RCC 7860 (cell line): ENCODE measurements at places on chromosomes 4 and X.
A peak's percentile ranks its signal among the peaks of the same experiment; 100 is the strongest.

- DNase-seq, result no peak
Observed at GRCh38 chrX:143754183-143754582, 33.6 kb upstream of the SPANXN2 start.

DNA sequence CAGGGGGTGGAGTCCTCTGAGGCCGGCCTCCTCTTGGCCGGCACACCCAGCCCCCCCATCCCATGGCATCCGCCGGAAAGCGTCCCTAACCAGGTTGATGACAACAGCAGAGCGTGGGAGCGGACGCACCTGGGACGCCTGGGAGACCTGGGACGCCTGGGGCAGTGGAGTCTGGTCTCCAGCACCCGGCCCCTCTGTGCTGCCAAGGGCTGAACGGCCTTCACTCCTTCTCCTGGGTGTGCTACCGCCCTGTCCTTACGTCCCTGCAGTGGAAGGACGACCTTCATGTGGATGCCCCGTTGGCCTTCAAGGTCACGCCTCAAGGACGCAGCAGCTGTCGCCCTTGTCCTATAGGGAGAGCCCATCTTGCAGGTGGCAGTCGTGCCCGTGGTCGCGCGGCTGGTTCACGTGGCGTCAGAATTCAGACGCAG, 26.9 kb downstream of the NKX1-1 start:
- DNase-seq, result no peak

GRCh38 chrX:7771788-7772438, 71.1 kb upstream of the VCX start:
- DNase-seq, result no peak

DNA sequence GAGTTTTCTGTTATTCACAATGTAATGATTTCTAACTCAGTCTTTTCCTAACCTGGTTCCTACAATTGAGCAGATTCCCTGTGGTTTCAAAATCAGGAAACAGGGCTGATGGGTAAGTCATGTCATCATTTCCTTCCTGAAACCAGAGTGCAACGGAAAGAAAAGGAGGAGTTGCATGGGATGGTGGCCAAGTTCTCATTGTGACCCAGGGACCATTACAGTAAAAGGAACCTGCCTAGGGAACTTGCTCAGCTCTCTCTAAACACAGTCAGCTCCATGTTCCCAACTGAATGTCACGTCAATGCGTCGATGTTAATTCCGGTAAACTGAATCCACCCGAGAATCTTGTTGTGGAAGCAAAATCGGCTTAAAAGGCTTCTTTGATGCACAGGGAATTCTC, 51.2 kb downstream of the LGI2 start:
- no peak for DNase-seq

- DNase-seq, result no peak
Observed at GRCh38 chr4:149552601-149553000, 263.0 kb downstream of the IQCM start.

DNA sequence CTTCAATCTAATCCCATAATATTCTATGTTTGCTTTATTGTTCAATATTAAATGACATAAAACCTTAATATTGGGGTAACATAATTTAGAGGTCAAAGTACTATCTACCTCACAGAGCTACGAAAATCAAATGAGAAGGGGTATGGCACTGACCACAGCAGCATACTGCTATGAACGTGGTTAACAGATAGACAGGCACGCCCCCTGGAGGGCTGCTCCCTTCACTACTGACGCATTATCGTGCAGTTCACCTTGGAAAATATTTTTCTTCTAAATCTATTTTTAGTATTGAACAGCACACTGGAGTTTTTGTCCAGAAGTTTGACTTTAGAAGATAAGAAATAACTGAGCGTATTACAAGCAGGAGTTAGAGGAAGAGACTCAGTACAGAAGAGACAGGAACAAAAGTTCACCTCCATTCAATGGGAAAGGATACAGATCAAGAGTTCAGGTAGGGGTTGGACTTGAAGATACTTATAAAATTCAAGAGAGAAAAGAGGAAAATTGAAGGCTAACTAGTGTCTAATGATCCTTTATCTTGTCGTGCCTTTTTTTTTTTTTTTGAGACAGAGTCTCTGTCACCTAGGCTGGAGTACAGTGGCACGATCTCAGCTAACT, 22.7 kb downstream of the MAP9 start:
- no peak for DNase-seq

- no peak for DNase-seq
Observed at GRCh38 chr4:150131581-150132228, 53.5 kb downstream of the DCLK2 start.

DNA sequence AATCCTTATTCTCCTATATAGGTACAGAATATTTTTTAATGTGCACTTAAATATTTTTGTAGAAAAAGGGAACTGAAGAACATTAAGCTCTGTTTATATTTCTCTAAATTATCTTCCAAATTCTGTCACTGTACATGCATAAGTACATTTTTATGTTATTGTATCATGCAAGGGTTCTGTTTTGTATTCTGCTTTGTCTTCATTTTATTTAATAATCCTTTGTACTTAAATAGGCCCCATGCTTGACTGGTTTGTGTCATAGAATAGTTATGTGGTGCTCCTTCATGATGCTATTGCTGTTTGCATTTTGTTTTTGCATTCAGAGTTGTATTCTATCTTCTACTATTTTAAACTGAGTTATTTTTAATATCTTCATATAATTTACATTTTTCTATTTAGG, 111.9 kb upstream of the EDNRA start:
- DNase-seq, result no peak

- DNase-seq, result no peak
Observed at GRCh38 chrX:140495739-140496138, 9.1 kb downstream of the SOX3 start.

GRCh38 chrX:10072786-10073568, 83.8 kb upstream of the CLCN4 start:
- DNase-seq, result no peak

GRCh38 chr4:77818602-77819403, at the start of gene CNOT6L:
Gene CNOT6L, minus strand, starts transcription at chr4:77819368. Its CDS starts 60 bp downstream, at chr4:77819308.
- peak; percentile 15 for DNase-seq

- DNase-seq, result no peak
Observed at GRCh38 chr4:181753207-181753606, 490.0 kb upstream of the TENM3 start.

DNA sequence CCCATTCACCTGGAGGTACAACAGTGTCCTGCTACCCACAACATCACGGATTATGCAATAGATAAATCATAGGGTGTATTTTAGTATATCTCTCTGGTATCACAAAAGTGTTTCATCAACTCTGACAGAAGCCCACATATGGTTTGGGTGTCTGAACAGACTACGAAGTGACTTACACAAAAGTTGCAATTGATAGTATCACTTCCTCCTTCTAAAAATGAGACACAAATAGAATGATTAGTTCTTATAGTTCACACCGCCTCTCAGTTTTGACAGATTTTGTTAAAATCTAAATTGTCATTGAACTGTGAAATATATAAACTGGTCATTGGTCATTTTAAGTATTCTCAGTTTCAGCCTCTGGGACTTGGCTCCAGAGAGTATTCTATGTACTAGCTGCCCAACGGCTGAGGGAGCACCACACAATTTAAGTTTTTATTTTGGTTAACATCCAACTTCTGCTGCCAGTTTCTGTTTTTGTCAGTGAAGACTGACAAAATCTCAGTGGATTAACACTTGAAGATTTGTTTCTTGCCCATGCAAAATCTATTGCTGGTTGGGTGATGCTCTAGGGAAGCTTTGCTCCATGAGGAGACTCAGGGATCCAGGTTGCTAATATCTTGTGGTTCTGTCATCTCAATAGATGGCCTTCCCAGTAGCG, 113.8 kb upstream of the PUDP start:
- no peak for DNase-seq

DNA sequence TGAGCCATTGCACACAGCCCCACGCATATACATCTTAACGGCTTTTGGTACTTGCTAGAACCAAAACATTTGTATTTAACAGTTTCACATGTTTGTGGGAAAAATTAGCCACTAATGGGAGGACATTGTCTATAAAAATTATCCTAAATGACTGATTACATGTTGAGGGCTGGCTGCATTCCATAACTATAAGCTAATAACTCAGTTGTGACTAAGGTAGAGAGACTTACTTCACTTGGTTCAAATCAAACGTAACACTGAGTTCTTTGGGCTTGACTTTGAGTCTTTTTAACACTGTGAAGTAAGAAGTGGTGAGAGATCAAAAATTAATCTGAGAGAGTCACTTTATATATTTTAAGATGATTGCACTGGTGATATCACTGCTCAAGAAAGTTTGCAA, 47.9 kb upstream of the PGRMC2 start:
- DNase-seq, result no peak

DNA sequence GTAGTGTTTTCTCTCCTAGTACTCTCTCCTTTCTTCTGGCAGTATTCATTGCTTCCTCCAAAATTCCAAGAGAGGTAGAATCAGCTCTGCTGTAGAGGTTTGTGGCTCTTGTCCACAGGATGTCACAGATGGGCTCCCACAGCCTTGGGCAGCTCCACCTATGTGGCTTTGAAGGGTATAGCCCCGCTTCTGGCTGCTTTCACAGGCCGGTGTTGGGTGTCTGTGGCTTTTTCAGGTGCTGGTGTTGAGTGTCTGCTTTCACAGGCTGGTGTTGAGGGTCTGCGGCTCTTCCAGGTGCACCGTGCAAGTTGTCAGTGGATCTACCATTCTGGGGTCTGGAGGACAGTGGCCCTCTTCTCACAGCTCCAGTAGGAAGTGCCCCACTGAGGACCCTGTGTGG, 7.9 kb upstream of the AADAT start:
- DNase-seq, result no peak

DNA sequence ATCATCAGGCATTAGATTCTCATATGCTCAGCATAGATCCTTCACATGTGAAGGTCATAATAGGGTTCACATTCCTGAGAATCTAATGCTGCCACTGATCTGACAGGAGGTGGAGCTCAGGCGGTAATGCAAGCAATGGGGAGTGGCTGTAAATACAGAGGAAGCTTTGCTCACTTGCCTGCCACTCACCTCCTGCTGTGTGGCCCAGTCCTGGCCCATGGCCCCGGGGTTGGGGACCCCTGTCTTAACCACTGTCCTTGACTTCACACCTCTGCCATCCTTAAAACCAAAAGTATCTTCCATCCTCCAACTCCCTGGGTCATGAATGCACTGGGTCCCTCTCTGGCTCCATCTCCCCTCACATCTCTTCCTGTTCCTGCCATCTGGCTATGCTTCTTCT, 129.1 kb downstream of the HMX1 start:
- DNase-seq, result no peak

GRCh38 chr4:77036206-77036605, 39.6 kb downstream of the CCNI start:
- no peak for DNase-seq

GRCh38 chr4:148054275-148054674, 322.4 kb downstream of the ARHGAP10 start:
- DNase-seq, result no peak

DNA sequence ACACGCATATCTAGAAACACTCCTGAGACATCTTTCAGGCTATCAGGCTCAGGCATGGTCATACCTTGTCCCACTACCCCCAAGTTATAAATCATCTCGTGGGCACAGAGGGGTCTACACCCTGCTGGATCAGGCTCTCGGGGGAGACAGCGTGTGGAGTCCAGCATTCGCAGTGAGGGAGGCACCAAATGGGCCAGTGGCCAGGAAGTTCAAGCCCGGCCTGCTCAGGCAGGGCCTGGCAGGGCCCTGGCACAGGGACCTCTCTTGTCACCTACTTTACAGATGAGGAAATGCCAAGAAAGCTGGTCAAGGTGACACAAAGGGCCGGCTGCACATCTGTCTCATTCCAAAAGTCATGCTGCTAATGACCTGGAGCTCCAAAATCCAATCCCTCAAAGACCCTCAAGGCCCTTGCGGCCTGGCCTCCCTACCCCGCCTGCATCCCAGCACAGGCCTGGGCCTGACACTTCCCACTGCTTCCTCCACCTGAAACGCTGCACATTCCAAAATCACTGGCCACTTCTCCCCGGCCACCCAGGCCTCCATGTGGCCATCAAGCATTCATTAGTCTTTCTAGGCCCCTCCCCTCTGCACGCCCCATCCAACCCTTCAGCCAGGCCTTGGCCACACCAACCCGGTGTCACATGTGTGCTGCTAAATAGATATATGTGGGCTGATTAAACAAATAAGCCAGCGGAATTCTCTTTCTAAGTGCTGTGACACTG, 35.6 kb downstream of the ACOX3 start:
- no peak for DNase-seq

GRCh38 chr4:66178906-66179305, 508.6 kb upstream of the EPHA5 start:
- peak; percentile 35 for DNase-seq

DNA sequence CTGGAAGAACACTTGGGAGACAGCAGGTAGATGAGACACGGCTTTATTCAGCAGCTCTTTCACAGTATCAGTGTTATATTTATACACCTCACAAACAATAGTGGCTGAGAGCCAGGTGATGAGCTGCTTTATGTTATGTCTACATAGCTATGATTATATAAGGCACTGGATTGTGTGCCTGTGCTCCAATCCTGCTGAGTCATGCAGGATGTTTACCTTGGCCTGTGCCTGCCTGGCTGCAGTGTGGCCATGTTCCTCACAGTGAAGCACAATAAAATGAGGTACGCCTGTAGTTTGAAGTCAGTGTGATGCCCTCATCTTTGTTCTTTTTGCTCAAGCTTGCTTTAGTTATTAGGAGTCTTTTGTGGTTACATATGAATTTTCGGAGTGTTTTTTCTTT, 31.3 kb downstream of the CXCL13 start:
- peak; percentile 26 for DNase-seq

DNA sequence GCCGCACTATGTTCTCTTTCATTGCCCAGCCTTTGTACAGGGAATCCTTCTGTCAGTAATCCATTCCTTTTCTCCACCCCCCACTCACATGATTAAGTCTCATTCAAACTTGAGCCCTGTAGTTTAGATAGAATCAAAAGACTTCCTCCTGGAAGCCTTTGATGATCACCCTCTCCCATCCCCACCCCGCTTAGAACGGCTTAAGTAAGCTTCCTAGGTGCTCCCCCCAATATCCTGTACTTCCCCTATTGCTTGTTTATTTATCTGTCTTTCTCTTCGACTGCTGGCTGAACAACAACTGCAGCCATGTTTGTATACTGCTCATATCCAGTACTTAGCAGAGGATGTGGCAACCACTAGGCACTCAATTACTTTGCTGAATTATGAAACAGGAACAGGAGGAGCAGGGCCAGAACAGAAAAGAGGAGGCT, 38.5 kb upstream of the GPC3 start:
- DNase-seq, result no peak

GRCh38 chr4:152467101-152467500, 68.8 kb downstream of the FBXW7 start:
- no peak for DNase-seq

- no peak for DNase-seq
Observed at GRCh38 chrX:96435378-96436035, 249.1 kb upstream of the DIAPH2 start.

GRCh38 chrX:12702509-12703091, 88.6 kb upstream of the PRPS2 start:
- DNase-seq, result no peak

GRCh38 chr4:160825644-160826338, 1338.0 kb downstream of the FSTL5 start:
- DNase-seq, result no peak

GRCh38 chrX:52420824-52421443, 52.1 kb downstream of the XAGE2 start:
- no peak for DNase-seq

DNA sequence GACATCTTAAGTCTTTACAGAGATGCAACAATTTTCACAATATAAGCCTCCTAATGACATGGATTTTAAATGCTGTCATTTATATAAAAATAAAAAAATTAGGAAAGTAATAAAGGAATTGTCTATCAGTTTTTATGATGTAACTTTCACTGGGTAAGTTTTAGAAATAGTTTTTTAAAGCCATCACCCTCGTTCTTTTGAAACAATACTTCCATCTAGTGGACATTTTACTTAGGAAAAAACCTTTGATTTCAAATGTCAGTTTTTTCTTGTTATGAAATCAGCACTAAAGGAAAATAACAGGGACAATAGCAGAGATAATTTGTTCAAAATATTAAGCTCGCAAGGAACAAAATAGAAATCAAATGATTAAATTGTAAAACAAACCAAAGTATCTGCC, 24.3 kb upstream of the NDNF start:
- DNase-seq, result peak; percentile 27
